ENCODE measurements at places on chromosomes 2 and 18.

- no peak for DNase-seq
Observed at GRCh38 chr2:159939946-159940345, 122.5 kb downstream of the PLA2R1 start.

DNA sequence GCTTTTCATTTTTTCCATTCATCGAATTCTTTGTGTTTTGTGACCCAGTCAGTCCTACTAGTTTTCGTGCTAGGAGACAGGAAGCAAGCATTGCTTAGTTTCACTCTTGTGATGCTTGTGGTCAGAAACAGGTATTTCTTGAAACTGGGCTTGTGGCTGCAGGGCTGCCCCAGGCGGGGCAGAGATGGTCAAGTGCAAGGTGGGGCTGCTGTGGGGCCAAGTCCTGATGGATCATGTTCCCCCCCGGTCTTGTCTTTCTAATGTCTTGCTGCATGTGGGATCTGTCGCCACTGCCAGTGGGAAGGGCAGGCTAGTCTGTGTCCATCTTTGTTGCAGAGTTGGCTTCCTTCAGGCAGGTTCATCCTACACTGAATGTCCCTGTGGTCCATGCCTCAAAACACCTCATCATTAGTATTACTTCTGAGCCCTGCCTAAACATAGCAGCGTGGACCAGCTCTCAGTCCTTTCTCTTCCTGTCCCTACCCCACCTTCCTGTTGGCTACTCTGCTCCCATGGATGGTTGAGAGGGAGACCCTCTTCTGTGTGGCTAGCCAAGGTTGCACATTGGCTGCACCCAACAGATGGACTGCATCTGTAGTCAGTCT lies 38.7 kb downstream of the INPP4A start:
- no peak for DNase-seq

DNA sequence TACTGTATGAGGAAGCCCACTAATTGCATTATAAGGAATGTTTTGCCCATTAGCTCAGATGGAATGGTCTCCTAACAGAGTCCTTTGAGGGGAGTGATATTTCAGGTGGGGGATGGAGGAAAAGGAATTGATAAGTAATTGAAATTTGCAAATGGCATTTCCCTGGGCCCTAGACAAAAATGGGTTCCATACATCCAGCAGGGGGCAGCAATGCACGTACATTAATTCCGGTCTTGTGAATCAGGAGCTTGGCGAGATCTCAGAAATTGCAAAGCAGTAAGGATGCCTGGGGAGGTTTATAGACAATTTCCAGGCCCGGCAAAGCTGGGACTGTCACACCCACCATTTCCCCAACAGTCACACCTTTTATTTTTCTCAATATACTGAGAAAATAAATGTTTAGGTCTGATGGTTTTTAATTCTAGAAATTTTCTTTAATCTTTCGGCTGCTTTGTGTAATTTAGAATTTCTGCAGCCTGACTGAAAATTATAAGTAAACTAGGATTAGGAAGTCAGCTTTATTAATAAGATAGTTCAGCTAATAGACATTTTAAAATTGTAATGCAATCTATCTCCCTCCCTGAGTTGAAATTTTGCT lies 122.8 kb downstream of the LYPD1 start:
- DNase-seq, result peak; percentile 54

DNA sequence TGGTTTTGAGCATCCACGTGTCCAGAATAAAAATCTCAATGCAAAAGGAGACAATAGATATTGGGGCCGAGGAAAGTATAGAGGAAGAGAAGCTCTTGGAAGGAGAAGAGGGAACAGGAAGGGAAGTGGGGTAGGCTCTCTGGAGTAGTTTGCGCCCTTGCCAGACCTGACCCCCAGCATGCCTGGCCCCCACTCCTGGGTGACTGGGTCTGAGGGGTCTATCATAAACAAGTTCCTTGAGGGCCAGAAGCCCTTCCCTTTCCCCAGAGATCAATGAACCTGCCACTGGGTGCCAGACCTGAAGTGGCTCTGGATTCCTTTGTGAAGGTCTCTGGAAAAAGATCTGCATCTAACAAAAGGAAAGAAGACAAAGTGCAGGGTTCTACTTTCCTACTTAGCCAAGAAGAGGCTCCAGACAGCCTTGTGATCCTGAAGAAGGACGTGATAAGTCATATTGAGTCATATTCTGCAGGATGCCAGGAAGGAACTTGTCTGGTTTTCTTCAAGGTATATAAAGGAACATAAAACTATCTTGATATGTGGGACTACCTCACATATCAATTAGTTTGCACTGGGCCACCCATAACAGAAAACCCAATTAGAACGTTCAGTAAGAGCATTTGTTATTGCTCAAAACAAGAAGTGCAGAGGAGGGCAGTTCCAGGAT lies 18.7 kb upstream of the ATOH8 start:
- DNase-seq, result no peak

- no peak for DNase-seq
Observed at GRCh38 chr18:78770823-78771139, 208.8 kb upstream of the SALL3 start.

Data from right lobe of liver (tissue), 6 donors.